Midbrain (tissue), 1 donor: ENCODE measurements at places on chromosomes 6 and 20.

- DNase-seq, result peak; percentile 49
These were observed 697 bp downstream of the PPT2 start for GRCh38 chr6:32154514-32155161.

- no peak for DNase-seq
These were observed 94.8 kb upstream of the CNKSR3 start for GRCh38 chr6:154605178-154605881.

- DNase-seq, result no peak
These were observed 1197.7 kb upstream of the CITED2 start for GRCh38 chr6:140572129-140572528.

- no peak for DNase-seq
These were observed 68.2 kb upstream of the AGPAT4 start for GRCh38 chr6:161342039-161342438.

DNA sequence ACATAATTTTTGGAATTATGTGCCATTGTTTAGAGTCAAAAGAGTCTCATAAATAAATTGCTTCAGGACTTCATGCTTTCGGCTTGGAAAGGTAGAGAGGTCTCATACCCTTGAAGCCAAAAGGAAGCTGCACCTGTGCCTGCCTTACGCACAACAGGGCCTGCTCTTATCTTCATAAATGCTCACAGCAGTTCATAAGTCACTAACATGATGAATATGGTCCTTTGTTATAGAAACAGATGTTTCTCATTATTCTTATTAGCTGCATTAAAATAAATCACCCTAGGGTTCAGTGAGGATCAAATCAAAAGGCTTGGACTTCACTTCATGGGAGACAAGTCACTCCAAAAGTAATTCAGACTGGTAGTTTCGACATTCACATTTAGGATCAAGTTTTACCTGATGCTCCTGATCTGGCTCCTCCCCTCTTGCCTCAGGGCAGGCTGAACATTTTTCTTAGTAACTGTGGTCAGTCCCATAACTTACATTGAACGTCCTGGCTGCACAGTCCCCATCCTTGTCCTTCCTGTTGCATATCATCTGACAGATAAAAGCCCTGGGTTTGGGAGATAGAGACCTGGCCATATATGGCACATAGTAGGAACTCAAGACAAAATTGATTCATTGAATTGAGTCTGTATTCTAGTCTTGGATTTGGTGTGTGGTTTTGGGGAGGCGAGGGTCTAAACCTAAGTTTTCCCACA is 20.7 kb upstream of the SH3BGRL2 start:
- DNase-seq, result no peak

DNA sequence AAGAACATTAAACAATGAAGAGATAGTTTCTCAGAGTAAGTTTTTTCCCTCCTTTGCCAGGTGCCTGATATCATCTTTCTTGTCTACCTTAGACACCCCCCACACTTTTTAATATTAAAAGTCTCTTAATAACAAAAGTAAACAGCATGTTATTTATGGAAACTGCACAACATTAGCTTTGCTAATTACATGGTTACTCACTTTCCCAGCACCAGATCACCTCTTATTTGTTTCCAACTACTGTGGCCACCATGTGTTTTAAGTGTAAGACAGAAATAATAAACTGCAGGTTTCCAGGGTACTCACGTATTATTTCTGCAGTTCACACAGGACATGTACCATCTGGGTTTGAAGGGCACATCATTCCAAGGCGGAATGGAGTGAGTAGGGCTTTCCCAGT is 125.0 kb downstream of the TRMT11 start:
- DNase-seq, result no peak

GRCh38 chr20:37986044-37986858 is 47.0 kb downstream of the TTI1 start:
- DNase-seq, result no peak

GRCh38 chr6:66553441-66553840 is 846.4 kb upstream of the EYS start:
- DNase-seq, result no peak

DNA sequence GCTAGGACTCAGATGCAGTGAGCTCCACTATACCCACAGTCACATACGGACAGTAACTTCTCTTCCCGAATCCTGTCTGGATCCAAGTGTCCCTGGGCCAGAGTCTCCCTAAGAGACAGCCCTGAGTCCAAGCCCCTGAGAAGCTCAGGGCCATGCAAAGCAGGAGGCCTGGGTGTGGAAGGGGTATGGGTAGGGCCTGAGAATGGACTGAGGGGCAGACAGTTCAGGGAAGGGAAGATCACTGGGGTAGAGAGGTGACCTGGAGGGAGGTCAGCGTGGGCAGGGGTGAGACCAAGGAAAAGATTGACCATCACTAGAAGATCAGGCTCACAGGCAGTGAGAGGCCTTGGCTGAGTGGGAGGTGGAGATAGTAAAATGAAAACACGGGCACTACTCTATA is 8.8 kb downstream of the RPS6KA2 start:
- no peak for DNase-seq

DNA sequence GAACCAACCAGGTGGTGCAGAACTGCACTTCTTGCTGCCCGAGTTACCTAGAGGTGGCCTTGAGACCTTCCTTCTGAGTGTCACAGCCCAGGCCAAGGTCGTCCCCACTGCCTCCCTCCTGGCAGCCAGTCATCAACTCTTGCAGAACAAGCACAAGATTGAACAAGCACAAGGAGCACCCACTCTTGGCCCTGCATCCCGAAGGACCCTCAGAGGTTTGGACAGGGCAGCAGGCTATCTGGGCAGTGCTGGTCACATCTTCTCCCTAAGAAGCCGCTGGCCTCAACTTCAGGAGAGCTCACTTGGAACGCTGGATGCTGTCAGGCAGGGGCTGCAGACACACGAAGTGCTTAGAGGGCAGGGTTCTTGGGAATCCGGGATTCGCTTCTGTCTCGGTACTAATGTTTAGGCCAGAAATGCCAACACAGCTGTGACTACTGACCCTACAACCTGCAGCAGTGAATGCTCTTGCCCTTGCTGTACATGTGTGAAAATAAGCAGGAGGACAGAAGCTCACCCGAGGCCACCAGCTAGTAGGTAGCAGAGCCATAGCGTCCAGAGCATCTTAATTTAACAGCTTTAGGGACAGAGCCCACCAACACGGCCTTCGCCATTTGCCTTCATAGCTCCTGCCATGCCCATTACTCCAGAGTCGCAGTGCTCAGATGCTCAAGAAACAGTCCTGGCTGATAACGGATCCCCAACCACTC is 4.0 kb upstream of the ACSS1 start:
- DNase-seq, result no peak

DNA sequence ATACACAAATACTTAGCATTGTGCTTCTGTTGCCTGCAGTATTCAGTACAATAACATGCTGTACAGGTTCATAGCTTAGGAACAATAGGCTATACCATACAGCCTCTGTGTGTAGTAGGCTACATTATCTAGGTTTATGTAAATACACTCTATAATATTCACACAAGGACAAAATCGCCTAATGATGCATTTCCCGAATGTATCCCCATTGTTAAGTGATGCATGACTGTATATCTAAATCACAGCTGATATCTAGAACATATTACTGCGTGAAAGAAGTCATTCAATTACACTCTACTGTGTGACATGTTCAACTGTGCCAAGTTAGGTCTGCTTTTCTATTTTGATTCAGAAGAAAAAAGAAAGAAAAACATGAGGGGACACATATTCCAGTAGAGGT is 633.5 kb downstream of the RFPL4B start:
- DNase-seq, result no peak

GRCh38 chr20:62770111-62770910 is 26.0 kb upstream of the MRGBP start:
- no peak for DNase-seq

DNA sequence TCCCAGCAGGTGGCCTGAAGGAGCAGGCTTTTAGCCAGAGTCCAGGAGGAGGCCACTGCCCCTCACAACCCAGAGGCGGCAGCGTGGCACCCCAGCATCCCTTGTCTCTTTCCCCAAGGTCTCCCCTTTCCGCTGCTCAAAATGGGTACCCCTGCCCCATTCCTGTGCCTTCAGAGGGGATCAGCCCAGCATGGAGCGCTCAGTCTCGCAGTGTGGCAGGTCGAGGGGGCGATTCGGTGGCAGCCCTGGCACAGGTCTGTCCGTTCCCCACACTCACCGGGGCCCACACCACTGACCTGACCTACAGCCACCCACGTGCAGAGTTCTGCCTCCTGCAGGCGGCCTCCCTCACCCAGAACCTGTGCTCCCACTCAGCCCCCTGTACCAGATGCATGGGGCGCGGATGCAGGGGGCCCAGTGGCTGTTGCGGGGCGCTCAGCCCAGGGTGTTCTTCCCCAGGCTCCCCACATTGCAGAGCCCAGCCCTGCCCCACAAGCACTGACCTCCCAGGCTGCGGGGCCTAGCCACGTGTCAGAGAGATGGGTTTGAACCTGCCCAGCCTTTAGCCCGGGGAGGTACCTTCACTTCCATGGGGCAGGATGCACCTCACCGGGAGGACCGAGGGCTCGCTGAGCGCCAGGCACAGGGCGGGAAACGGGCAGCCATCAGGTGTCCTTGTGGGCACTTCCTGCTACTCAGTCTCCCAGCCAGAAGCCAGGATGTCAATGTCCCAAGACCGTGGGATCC is 41.8 kb downstream of the DSTN start:
- no peak for DNase-seq

DNA sequence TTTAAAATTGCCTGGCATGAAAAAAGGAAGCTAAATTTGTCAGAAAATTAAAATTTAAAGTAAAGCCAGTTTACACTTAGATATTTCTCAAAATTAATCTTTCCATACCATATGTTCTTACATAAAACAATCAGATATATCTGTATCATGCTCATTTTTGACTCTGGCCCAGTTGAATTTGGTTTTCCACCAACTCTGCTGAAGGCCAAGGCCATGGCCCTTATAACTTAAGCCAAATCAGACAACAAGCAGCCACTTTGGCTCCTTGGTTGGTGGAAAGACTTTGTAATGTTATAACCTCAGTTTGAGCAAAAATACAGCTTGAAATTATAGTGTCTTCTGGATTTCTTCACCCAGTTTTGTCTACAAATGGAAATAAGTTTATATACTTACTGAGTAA is 97.3 kb downstream of the CENPW start:
- DNase-seq, result no peak

DNA sequence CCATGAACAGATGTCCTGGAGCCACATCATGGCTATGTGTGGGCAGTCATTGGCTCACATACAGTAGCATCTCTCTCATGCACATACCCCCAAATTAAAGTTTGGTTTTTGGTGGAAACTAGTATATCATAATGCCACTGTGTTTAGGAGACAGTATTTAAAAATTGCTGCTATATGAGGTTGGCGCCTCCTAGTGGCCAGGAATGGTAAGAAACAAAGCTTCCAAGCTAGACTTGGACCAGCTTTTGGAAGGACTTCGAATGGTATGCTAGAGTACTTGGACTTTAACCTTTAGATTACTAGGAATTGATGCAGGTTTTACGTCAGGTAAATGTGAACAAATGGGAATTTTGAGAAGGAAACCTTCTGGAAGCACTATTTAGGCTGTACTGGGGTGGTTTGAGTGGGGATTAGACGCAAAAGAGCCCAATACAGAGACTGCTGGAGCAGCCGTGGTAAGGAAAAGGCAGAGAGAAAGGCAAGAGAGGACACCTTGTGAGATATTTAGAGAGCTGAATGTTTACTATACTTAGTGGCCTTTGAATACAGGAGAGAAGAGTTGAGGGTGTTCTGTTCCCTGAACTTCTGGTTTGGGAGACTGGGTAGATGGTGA is 23.8 kb downstream of the PRSS35 start:
- peak; percentile 11 for DNase-seq

DNA sequence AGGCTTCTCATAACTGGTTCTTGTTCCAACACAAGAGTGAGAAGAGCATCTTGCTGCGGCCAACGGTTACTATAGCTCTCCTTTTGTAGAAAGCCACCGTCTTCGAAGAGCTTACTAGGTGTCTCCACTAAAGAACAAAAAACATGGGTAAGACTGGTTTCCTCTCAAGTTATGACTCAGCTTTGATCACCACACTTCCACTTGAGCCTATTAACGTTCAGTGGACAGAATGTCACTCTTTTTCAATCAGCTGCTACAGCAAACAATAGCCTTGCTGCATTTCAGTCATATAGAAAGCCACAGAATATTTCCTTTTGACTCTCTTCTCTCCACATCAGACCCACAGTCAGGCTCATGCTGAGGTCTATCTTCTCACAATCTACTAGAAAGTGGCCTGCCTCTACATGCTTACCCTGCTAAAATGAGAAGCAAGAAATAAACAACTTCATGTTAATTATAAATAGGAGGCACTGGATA is 243.5 kb upstream of the PREP start:
- DNase-seq, result no peak

GRCh38 chr6:138468320-138469015 is 30.8 kb downstream of the NHSL1 start:
- no peak for DNase-seq

GRCh38 chr6:7758456-7758855 is 32.6 kb downstream of the BMP6 start:
- no peak for DNase-seq

DNA sequence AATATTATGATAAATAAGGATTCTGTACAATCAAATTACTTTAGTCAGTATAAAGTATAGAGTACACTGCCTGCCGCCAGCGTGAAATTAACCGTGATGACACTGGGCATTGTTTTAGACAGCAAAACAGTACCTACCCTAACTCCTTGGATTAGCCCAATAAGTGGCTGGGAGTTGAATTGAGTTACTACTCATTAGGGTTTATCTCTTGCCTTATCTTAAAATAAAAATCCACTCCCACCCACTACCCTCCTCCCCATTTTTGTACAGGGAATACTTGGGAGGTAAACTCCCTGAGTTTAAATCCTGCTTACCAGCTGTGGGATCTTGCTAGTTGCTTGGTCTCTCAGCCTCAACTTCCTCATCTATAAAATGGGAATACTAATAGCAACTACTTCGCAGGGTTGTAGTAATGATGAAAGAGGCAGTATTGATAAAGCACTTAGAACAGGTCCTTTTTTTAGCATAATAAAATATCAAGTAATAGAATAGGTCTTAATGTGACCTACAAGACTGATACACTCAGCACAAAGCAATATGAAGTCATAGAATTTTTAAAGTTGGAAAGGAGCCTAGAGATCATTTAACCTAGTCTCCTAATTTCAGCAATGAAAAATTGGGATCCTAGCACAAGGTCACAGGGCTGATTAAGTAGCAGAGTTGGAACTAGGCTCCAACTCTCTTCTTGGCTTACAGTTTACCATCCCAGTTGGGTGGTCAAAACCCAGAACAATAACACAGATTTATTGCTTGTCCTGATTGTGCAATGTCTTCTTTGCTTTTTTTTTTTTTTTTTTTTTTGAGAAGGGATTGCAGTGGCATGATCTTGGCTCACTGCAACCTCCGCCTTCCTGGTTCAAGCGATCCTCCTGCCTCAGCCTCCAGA is 23.8 kb downstream of the PHACTR2 start:
- no peak for DNase-seq
